Activated T-helper 17 cell treated with anti-CD3 and anti-CD28 coated beads, Interleukin-2, amount 50 U/mL, for 72 hours (primary cell): ENCODE measurements at places on chromosomes 7 and 10. TPM values are rescaled to one million over a fixed set of nuclear protein-coding genes. Genes with fewer than 3 reads are reported as not detected.

DNA sequence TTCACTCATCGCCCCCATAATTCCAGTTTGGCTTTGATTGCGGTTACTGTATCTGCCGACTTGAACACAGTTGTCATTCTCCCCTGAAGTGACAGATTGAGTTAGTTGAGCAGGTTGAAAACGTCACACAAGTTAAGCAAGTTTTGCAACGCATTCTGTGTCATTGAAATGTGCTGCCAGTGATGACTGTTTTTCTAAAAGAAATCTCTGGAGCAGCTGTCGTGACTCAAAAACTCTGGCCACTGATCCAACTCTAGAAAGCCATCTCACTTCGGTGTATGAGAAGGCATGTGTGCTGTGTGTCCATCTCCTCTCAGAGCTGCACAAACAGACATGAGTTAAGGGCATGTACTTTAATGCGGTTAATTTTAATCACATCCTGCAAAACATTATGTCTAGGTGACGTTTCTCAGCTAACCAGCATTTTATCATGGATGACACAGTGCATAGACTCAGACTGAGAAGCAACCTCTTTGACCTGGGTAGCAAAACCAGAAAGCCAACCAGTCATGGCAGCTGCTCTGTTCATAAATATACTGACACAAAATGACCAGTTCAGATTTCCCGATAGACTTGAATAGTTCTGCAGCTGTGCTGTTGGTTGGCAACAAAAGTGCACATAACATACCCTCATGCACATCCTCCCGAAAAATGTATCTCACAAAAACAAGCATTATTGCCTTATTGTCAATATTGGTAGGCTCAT, 69.3 kb downstream of the CSTF2T start:
- peaks cover 14% of the 10 kb centered on the region for H3K27me3 ChIP-seq
- no peaks in the 10 kb centered on the region for H3K4me1 ChIP-seq
- no peak overlapping the region for H3K27ac ChIP-seq
- H3K4me3 ChIP-seq, result no peak overlapping the region
- ATAC-seq, result no peak
- no peaks in the 10 kb centered on the region for H3K36me3 ChIP-seq

- H3K4me1 ChIP-seq, result no peaks in the 10 kb centered on the region
- H3K27ac ChIP-seq, result no peak overlapping the region
- peaks cover 15% of the 10 kb centered on the region for H3K36me3 ChIP-seq
- no peak for ATAC-seq
- H3K4me3 ChIP-seq, result no peak overlapping the region
These were observed 12.6 kb downstream of the BLVRA start for GRCh38 chr7:43771128-43771527.

- H3K4me1 ChIP-seq, result peaks cover 23% of the 10 kb centered on the region
- no peaks in the 10 kb centered on the region for H3K27me3 ChIP-seq
- no peak overlapping the region for H3K4me3 ChIP-seq
- no peak overlapping the region for H3K27ac ChIP-seq
These were observed 31.4 kb upstream of the PDCD4 start for GRCh38 chr10:110840225-110840922.

DNA sequence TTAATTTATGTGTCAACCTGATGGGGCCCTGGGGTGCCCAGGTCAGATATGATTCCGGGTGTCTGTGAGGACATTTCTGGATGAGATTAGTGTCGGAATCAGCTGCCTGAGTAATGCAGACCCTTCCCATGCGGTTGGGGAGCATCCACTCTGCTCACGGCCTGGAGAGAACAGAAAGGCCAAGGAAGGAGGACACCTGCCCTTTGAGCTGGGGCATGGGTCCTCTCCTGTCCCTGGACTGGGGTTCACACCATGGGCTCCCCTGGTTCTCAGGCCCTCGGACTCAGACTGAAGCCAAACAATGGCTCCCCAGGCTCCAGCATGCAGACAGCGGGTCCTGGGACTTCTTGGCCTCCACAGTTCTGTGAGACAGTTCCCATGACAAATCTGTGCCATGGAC, 94.3 kb downstream of the BMS1 start:
- H3K27me3 ChIP-seq, result no peaks in the 10 kb centered on the region
- H3K36me3 ChIP-seq, result no peaks in the 10 kb centered on the region
- H3K27ac ChIP-seq, result no peak overlapping the region
- no peak for ATAC-seq

DNA sequence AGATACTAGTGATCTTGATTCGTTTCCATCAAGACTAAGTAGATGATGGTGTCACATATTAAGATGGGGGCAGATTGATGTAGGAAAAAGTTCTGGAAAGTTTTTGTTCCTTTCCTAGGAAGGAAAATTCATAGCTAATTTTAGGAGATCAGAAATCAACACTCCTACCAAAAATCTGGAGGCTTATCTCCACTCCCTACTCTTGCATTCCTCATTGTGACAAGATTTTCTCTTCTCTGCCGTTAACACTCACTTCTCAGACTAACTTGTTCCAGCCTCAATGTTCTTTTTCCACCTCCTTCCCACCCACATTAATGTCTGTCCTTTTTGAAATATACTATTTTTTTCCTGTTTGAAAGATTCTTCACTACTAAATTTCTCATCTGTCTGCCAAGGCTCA, 851.9 kb upstream of the GHITM start:
- no peak for ATAC-seq
- no peaks in the 10 kb centered on the region for H3K27me3 ChIP-seq
- H3K27ac ChIP-seq, result no peak overlapping the region

- no peaks in the 10 kb centered on the region for H3K27me3 ChIP-seq
- no peaks in the 10 kb centered on the region for H3K36me3 ChIP-seq
- no peaks in the 10 kb centered on the region for H3K4me1 ChIP-seq
- no peak for ATAC-seq
- H3K4me3 ChIP-seq, result no peak overlapping the region
- no peak overlapping the region for H3K27ac ChIP-seq
These were observed 171.8 kb downstream of the NXPH1 start for GRCh38 chr7:8605221-8605620.

- peaks cover 5% of the 10 kb centered on the region for H3K27me3 ChIP-seq
- H3K4me3 ChIP-seq, result no peak overlapping the region
- H3K36me3 ChIP-seq, result peaks cover 3% of the 10 kb centered on the region
- no peak overlapping the region for H3K27ac ChIP-seq
- ATAC-seq, result no peak
These were observed 257.9 kb downstream of the SFMBT2 start for GRCh38 chr10:7152982-7153381.

- H3K4me1 ChIP-seq, result no peaks in the 10 kb centered on the region
- no peaks in the 10 kb centered on the region for H3K36me3 ChIP-seq
- no peak overlapping the region for H3K27ac ChIP-seq
These were observed 13.1 kb upstream of the GRB10 start for GRCh38 chr7:50795831-50796230.

The MAGI2 gene
- total RNA-seq, result 0.05 TPM

The NEBL gene
- not detected for total RNA-seq

The ZNF117 gene
- total RNA-seq, result 6.2 TPM

The TAF3 gene
- total RNA-seq, result 9.7 TPM

The DPY19L1 gene
- total RNA-seq, result 17.9 TPM

The PRKAR2B gene
- 3.4 TPM for total RNA-seq
